ENCODE measurements at places on chromosomes 4 and X.

DNA sequence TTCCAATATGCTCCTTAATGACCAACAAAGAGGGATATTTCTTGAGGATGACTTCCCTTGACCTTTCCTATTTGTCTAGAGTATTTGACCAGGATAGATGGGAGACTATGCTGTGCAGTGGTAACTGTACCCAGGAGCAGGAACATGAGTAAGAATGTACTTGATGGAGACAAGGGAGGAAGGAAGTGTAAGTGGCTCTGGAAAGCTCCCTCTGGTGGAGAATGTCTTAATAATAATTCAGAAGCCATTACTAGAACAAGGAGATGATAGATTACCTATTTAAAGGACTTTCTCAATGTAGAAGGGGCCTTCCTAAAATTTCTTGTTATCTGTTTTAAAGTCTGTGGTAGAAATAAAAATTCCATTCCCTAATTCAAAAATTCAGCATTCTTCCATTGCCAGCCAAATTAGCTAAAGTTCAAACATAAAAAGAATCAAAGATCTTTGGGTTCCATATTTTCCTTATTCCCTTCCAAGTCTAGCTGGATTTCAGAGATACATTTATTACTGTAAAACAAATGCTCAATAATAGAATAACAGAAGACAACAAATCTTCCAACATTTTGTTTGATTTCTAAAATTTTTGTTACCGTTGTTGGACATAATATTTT lies 83.8 kb downstream of the GRID2 start:
- DNase-seq: no peak

- no peak for DNase-seq
Measured at GRCh38 chrX:49892542-49892941, 13.3 kb downstream of the USP27X start.

- DNase-seq: no peak
Measured at GRCh38 chr4:146814750-146815149, 130.9 kb downstream of the TTC29 start.

GRCh38 chr4:70902577-70903290 lies 565 bp downstream of the MOB1B start:
- no peak for DNase-seq

DNA sequence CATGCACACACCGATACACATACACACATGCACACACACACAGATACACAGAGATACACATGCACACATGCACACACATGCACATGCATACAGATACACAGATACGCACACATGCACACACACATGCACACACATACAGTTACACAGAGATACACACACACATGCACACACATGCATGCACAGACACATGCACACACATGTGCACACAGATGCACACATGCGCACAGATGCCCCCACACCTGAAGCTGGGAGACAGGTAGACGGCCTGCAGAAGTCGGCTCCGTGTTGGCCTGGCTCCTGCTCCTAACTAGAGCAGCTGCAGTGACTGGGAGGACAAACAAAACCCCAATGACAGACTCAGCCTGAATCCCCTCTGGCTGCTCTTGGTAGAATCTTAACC lies 46.8 kb downstream of the PSAPL1 start:
- DNase-seq: peak; percentile 5

DNA sequence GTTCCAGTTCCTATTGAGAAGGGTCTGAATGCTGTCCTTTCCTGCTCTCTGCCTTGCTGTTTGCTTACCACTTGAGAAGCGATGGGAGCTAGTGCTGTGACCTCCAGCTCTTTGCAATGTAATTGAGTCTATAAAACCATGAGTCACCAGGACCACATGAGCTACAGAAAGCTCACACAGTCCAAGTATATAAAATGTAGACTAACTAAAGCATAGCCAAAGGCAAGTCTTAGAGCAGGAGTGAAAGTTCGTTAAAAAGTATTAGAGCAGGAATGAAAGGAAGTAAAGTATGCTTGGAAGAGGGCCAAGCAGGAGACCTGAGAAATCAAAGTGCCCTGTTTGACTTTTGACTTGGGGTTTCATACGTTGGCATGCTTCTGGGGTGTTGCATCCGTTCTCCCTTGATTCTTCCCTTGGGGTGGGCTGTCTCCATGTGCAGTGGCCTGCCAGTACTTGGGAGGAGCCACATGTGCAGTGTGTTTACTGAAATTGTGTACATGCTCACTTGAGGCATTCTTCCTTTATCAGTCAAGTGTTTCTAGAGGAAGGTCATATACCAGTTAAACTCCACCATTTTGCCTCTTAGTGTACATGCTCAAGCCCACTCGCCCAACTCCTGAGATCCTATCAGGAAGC lies 71.3 kb upstream of the KIT start:
- no peak for DNase-seq

- DNase-seq: no peak
Measured at GRCh38 chr4:98945297-98945850, 16.4 kb upstream of the EIF4E start.
